ENCODE measurements at places on chromosomes 1 and 21.
A peak's percentile ranks its signal among the peaks of the same experiment; 100 is the strongest.

GRCh38 chr1:38138498-38139233 is 92.1 kb upstream of the POU3F1 start:
- DNase-seq = peak; percentile 66

DNA sequence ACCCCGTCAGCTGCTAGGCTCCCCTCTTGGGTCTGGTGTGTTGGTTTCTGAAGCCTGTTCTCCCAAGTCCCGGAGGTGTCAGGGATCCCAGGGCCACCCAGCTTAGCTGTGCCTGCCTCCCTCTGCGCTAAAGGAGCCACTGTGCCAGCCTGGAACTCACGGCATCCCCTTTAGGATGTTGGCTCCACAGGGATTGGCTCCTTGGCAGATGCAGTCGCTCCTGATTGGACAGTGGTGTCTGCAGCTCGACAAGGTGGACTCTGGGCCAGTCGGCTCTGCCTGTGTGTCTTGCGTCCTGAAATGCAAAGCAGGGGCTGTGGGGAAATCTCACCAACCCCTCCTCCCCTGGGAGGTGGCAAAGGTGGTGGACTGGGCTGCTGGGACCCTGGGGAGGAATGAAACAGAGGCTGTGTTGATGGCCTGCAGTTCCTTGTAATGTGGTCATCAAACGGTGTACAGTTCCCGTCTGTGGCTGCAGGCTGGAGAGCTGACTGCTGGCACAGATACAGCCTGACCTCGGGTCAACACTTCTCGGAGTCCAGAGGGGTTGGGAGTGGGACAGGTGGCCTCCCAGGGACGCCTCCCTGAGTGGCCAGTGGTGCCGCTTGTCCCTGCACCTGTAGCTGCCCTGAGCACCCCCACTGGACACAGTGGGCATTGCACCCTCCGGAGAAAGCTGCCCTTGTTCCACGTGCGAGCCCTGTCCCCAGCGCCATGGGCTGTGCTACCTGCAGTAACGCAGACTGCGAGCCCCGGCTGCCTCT is 11.5 kb upstream of the KCNAB2 start:
- DNase-seq = peak; percentile 88

- DNase-seq = no peak
Measured at GRCh38 chr1:25728301-25728935, 71.6 kb upstream of the SELENON start.

DNA sequence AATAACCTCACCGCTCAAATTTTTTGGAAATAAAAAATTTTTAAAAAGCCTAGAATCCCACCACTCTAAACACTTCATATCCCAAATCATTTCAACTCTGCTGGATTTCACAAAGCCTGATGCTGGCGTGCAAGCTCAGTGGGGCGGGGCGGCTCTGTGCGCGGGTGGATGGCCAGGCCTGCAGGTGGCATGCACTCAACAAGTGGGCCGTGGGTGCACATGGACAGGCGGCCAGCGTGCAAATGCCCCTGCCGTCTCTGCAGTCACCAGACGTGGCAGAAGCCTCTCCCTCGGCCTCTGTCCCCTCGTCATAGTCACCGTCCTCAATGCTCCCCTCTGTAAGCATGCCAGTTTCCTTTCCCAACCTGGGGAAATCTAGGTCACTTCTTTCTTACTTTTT is 6.6 kb upstream of the PDE9A start:
- no peak for DNase-seq

DNA sequence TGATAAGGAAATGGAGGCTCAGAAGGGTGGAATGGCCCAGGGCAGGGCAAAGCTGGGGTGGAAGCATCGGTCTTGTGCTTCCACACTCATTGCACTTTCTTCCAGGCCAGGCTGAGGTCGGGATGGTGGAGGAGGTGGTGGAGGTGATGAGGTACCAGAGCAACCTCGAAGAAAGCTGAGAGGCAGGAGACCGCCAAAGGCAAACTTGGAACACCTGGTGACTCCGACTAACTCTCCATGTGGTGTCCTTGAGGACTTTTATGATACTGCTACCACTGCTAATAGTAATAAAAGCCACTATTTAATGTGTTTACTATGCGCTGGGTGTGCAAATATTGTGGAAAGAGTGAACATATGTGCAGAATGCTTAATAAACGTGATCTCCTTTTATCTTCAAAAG is 16.9 kb upstream of the BTG2 start:
- no peak for DNase-seq

- no peak for DNase-seq
Measured at GRCh38 chr1:199172171-199173124, 533.6 kb downstream of the PTPRC start.

DNA sequence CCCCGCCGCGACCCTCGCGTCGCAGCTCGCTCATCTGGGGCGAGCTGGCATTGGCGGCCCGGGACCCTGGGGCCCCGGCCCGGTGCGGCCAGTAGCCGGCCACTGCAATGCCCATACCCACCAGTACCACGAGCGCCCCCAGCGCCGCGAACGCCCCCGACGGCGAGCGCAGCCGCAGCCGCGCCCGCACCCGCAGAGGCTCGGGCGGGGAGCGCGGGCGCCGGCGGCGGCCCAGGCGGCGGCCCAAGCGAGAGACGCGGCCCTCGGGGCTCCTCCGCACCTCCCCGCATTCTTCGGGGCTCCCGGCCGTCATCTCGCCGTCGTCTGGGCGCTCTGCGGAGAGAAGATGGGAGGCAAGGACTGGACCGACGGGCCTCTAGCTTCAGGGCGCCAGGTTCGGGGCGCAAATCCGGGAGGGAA is 2.2 kb downstream of the TMEM200B start:
- peak; percentile 73 for DNase-seq

DNA sequence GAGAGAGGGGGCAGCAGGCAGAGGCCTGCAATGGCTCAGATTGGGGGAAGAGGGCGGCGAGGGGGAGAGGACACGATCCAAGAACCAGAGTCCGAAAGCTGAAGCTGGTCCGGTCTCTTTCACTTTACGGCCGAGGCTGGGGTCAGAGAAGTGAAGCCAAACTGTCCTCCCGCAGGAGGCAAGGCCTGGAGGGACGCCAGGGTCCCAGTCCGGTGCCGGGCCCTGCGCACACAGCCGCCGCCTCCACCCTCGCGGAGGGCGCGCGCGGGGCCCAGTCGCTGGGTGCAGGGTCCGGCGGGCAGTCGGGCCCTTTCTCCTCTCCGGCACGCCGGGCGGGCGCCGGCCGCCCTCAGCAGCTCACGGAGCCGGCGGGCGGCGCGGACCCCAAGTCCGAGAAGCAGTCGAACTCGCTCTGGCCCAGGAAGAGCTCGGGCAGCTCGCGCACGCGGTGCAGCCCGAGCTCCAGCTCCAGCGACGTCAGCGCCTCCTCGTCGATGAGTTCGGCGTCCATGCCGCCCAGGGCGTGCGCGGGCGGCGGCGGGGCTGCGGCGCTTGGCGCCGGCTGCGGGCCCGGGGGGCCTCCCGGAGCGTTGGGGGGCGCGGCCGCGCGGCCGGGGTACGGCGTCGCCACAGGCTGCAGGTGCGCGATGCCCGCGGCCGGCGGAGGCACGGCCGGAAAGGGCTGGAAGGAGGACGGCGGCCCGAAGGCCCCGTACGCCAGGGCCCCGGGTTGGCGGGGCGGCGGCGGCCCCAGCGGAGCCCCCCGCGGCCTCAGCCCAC is 749 bp downstream of the CITED4 start:
- peak; percentile 53 for DNase-seq

- DNase-seq = no peak
Measured at GRCh38 chr1:182700351-182700709, 15.9 kb upstream of the RGS8 start.

DNA sequence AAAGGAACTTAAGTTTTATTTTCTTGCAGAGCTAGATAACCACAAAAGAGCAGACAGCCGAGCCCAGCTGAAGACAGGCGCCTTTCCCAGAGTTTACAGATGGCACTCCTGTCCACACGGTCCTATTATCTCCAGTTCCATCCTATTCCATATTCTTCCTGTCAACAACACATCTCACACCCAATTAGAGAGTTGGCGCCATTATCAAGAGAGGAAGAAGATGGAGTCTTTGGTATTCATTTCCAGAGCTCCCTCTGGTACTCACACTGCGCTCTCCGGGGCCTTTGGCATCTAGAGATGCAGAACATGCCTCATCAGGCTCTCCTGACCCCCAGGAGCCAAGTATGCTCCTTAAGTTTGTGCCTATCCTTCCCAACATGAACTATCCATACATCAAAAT is 43.3 kb upstream of the SIPA1L2 start:
- DNase-seq = no peak

- no peak for DNase-seq
Measured at GRCh38 chr1:114025609-114026401, 46.5 kb downstream of the OLFML3 start.

- peak; percentile 78 for DNase-seq
Measured at GRCh38 chr1:2165646-2166045, 28.9 kb downstream of the FAAP20 start.

- DNase-seq = peak; percentile 91
Measured at GRCh38 chr1:39632682-39633417, 6.6 kb downstream of the HEYL start.

- no peak for DNase-seq
Measured at GRCh38 chr1:36513676-36514473, 31.2 kb upstream of the CSF3R start.

DNA sequence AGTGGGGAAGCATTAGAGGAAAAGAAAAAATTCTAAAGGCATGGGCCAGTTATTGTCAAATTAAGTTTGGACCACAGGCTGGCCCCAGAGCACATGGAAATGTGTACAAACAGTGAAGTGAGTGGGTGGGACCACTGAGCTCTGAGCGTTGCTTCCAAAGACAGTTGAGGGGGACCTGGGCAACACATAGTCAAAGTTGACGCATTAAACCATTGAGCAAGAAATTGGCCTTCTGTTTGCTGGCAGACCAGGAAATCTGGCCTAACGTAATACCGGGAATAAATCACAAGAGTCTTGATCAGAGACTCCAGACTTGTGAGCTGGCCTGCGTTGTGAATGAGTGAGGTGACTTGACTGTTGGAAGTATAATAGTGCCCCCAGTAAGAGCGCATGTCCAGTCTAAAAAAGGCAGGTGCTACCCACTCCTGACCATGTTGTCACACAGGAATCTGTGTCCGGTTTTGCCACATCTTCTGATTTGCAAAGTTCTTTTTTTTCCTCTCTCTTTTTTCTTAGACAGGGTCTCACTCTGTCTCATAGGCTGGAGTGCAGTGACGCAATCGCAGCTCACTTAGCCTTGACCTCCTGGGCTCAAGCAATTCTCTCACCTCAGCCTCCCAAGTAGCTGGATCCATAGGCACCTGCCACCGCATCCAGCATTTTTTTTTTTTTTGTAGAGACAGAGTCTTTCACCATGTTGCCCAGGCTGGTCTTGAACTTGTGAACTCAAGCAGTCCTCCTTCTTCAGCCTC is 10.7 kb downstream of the EPHB2 start:
- no peak for DNase-seq

GRCh38 chr1:173406783-173407230 is 70.3 kb upstream of the PRDX6 start:
- no peak for DNase-seq

DNA sequence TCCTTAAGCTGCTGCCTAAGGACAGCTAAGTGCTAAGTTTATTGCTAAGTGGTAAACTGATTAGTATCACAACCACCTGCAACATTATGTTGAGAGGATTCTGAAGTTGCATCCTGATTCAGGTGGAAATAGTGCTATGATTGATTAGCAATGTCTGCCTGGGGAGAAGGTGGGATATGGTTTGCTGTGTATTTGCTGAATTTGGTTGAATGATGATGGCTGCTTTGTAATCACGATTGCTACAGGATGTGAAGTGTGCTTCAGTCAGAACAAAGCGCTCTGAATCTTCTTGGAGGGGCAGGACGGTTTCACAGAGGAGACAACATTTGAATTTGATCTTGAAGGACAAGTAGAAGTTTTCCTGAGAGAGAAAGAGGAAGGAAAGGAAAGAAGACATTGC is 226.0 kb downstream of the ST6GALNAC3 start:
- DNase-seq = no peak

DNA sequence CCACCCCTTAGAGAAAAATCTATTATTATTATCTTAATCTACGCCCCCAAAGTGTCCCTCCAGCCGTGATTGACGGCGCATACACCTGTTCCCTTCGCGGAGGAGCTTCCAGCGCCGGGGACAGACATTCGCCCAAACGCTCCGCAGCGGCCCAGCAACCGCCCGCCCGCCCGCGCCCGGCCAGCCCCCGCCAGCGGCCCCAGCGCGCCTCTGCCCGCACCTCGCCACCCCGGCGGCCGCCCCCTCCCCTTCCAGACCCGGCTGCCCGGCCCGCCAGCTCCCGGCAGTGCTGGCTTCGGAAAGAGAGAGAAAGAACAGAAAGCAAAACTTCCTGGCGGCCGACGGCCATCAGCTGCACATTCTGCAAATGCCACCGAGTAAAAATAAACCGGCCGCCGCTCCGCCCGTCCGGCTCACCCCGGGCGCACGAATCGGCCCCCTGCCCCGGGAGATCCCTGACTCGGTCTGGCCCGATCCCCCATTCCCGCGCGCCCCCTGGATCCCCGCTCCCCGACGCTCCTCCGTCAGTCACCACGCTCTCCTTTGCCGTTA is 1.6 kb downstream of the CASZ1 start:
- no peak for DNase-seq

- DNase-seq = no peak
Measured at GRCh38 chr1:231068762-231069161, 28.7 kb upstream of the FAM89A start.

DNA sequence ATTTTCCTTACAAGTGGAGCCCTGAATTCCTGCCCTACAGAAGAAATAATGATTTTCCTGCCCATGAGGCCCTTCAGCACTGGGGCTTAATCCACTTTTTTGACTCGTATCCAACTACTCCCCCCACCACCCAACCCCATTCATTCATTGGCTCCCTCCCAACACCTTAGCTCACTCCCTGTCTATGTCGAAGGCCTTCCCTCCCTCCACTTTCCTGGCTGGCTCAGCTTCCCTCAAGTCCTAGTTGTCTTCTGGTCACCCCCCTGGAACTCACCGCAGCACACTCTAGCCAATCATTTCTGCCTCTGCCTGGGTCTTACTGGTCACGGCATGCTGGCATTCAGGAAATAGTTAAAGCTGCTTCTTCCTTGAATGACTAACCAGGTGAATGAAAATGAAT is 118.9 kb downstream of the PGBD5 start:
- DNase-seq = no peak

DNA sequence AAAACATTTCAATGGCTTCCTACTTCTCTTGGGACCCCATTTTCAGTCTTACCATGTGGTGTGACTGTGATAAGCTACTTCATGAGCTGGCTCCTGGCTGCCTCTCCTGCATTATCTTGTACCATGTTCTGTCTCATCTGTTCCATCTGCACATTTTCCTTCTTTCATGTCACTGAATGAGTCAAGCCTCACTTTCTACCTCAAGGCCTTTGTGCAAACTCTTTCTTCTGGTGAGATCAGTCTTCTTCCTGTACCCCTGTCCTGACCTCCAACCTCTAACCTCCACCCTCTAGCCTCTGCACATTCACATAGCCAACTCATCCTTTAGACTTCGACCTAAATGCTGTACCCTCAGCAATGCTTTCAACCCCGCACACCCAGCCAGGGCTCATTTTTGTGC is 9.6 kb upstream of the FAM78B start:
- DNase-seq = no peak

GRCh38 chr1:184219414-184219813 is 167.4 kb upstream of the C1orf21 start:
- DNase-seq = no peak

GRCh38 chr1:237814319-237814924 is 76.3 kb downstream of the ZP4 start:
- DNase-seq = peak; percentile 39

GRCh38 chr1:5690291-5690690 is 301.9 kb downstream of the NPHP4 start:
- no peak for DNase-seq
